T47D (cell line): ENCODE measurements at places on chromosomes 11 and 22.

DNA sequence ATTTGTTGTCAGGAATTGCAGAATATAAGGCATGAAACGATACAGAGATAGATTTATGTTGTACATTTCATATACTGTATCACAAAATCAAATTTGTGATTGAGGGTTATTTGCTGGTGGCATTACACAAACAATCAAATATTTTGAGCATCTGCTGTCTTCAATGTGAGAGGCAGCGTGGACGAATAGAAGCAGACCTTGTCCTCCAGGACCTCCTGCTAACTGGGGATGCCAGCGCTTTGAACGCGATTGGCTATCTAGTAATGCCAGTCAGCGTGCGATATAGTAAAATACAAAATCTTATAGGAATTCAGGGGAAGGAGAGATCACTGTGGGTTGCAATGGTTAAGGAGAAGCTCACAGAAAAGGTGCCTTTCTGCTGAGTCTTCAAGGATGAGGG is 631 bp upstream of the SNX19 start:
- DNase-seq, result no peak

DNA sequence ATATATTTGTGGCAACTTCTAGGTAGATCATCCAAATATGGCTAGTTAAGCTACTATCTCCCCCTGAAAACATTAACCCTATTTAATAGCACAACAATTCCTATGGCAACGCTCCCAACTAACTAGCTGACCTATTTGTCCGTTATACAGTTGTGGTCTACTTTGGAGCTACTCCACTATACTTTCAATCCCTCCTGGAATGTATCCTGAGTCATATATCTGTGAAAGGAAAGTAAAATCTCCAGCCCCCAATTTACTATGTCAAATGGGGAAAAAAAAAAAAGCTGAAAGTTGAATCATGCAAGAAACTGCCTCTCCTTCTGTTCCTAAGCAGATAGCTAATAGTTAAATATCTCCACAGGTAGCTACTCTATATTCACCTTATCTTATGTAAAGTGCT is 128.5 kb downstream of the CD44 start:
- no peak for DNase-seq

DNA sequence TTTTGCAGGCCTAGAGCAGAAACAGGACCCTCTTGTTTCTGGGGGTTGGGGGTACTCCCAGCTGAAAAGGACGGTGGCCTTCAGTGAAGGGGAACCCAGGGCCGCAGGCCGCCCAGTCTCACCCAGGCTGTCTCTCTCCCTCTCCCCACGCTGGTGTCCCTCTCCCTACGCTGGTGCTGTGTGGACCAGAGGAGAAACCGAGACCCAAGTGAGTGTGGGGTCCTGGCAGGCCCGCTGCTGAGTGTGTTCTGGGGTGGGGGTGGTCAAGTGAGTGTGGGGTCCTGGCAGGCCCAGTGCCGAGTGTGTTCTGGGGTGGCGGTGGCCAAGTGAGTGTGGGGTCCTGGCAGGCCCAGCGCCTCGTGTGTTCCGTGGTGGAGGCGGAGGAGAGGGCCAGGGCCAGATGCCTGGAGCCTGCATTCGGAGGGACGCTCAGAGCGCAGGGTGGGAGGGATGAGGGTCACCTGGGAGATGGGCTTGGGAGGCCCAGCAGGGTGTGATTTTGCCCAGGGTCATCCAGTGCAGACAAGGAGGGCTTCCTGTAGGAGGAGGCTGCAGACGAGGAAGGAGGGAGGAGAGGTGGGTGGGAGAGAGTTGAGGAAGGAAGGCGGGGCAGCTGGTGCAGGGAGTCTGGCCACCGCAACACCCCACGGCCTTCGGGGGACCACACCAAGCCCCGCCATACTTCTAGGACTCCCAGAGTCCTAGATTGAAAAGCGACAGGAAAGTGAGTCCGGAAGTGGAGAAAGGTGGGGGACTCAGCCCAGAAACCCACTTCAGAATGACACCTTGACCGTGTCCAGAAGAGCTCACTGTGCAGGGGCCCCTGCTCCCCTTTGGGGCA is 10.3 kb downstream of the TNNT3 start:
- DNase-seq, result no peak

DNA sequence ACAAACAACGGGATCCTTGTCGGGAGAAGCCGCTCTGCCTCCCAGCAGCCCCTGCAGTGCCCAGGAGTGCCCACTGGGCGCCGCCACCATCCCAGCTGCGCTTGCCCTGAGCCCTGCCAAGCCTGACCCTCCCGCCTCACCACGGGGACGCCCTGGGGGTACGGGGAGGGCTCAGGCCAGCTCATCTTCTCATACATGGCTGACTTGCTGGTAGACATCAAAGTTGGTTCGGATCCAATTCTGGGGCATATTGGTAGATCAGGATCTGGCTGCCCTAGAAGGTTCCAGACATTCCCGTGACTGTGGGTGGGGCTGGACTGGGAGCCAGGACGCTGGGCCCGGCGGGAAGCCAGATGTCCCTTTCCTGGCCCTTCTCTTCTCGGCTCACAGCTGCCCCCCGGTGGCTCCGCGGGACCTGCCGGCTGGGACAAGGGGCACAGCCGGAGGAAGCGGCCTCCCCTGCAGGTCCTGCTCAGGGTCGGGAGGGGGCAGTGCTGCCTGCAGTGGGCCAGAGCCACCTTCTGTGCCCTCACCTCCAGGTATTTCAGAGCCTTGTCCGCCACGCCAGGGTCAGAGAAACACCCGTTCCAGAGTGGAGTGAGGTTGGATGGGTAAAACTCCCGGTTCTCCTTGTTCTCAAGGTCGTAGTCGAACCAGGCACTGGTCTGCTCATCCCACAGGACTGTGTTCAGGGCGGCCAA is 10.6 kb upstream of the TREH start:
- DNase-seq, result peak; percentile 98

DNA sequence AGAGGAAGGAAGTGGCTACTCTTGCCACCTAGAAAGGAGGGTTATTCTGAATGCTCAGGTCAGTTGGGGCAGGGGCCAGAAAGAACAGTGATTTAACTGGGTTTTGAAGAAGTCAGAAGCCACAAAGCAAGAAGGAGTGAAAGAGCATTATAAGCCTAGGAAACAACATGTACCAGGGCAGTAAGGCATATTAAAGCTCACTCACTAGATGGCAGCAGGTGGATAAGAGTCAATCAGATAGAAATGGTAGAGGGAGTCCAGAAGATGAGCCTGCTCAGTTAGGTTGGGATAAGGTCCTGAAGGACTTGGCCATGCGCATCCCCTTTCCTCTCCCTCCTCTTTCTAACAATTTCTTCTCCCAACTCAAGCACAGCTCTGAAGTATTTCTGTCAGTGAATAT is 22.0 kb upstream of the PATE1 start:
- peak; percentile 46 for DNase-seq

DNA sequence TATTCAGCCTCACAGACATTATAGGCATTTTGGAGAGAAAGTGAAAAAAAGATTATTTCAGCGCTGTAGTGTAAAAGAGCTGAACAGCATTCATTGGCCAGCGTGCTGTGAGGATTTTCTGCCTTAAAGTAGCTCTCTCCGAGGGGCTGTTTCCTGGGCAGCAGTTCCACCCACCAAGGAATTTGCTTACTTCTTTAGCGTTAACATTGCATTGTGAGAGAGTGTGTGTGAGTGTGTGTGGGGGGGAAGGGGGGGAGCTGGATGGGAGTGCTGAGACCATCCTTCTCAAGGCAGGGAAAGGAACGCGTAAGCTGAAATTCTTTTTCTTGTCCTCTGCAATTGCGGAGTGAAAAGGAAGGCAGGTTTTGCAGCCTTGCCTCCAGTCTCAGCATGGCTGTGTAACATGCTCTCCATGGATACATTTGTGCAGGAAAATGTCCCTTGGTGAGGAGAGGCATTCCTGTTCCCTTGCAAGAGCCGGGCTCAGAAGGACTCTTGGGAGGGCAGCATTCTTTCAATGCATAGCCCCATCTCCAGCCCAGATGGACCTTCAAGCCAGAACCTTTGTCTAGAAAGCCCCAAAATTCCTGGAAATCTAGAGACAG is 159.9 kb upstream of the NAV2 start:
- no peak for DNase-seq

DNA sequence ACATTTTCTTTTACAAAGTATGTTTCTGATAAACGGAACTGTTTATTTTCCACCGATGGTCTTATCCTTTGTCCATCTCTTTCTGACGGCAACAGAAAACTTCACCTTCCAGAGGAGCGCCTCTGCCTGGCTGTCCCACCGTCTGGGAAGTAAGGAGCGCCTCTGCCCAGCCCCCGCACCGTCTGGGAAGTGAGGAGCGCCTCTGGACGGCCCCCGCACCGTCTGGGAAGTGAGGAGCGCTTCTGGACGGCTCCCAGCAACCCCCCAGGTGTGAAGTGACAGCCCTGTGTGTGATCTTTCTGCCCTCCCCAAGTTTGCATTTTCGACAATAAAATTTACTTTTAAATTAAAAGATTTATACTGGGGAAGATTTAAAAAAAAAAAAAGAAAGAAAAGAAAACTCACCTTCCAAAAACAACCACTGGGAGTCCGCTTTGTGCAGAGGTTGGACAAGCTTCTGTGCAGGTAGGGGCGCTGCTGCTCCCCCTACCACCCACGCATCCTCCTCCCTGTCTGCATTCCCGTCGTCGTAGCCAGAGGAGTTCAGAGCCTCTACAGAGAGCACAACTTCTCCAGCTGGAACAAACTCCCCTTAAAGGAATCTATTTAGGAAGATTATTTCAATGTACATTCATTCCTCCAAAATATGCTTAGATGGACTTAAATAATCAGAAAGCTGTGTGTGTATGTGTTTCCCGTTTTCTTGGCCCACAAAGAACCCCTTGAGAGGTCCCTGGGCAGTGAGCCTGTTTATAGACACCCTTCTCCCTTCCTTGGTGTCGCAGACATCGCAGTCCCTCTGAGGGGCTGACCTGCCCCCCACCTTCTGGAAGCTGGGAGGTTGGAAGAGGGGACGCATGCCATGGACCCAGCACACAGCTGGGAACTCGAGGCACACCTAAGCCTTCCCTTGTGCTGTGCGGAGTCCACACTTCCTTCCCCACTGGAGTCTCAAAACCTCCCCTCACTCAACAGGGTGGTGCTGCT is 849 bp upstream of the APOBEC3B start:
- DNase-seq, result peak; percentile 48

GRCh38 chr11:69925366-69926196 is 106.4 kb upstream of the FGF3 start:
- no peak for DNase-seq

GRCh38 chr11:44967930-44968496 is 17.3 kb upstream of the TP53I11 start:
- DNase-seq, result no peak

DNA sequence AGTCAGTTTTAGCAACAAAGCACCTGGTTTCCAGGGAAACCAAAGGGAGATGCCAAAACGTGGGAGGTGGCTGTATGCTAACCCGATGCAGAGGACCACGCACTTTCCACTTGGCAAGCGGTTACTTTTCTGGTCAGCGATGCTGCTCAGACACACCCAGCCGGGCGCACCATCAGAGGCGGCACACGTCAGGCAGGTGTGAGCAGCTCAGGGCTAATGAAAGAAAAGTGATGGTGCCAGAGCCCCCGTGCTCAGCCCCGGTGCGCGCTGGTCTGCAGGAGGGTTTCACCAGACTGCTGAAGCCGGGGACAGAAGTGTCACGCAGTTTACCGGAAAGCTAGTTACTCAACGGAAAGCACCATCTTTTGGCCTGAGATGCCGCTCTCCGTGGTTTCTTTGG is 5.7 kb downstream of the LTO1 start:
- no peak for DNase-seq

- DNase-seq, result no peak
Observed at GRCh38 chr22:32354360-32355351, 3.0 kb upstream of the RFPL3 start.

DNA sequence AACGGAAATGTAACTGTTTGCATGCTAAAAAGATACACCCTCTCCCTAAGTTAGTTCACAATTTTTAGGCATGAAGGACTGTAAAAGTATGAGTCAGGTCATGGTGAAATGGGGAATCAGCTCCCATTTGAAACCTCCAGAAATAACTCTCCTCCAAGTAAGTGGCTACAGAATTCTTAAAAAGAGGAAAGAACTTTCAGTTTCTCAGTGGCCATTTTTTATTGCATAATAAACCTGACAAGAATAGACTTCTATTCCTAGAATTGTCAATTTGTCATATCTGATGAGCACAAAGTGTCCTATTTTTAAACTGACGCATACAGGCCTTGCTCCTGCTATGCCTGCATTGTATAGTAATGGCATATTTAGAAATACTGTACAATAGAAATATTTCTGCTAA is 612.2 kb downstream of the CNTN5 start:
- no peak for DNase-seq

- no peak for DNase-seq
Observed at GRCh38 chr11:69211920-69212797, 56.4 kb downstream of the SMIM38 start.

DNA sequence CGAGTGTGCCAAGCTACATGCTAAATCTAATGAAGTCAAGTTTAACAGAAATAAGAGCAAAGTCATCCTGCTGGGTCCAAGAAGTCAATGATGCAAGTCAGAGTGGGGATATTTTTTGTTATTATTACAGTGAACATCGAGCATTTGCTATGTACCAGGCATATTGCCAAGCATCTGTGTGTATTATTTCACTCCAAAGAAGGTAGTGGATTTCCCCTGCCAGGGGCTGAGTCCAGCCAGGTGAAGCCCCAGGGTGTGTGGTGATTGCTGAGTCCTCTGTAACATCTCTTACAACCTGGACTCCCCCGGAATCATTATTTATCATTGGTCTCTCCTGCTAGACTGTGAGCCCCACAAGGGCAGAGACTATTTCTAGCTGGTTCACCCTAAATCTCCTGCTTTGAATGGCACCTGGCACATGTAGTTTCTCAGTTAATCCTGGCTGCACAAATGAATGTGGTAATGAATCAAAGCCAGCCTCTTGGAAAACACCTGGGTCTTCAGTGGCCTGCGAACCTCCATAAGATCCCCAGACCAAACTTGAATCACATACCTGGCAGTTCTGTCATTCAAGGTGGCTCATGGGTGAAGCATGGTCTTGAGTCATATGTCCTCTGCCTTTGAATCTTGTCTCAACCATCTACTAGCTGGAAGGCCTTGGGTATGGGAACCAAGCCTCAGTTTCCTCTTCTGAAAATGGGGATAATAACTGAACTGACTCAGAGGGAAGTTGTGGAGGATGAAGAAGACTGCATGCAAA is 549.2 kb downstream of the MIAT start:
- no peak for DNase-seq

DNA sequence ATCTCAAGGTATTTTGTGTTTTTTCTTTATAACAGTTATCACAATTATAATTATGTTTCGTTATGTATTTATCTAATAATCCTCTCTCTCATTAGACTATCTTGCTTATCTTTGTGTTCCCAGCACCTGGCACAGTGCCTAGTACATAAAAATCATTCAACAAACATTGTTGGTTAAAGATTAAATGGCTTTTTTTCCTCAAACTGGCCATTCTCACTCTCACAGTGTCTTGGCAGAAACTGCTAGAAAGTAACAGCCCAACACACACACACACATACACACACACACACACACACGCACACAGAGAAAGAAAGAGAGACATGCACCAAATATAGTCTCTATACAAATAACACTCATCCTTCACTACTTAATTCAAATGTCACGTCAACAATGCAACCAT is 36.8 kb downstream of the OR10A6 start:
- DNase-seq, result no peak

GRCh38 chr11:78424334-78425270 is 7.0 kb upstream of the GAB2 start:
- DNase-seq, result no peak

GRCh38 chr11:69316956-69317355 is 23.0 kb downstream of the MYEOV start:
- DNase-seq, result no peak

GRCh38 chr11:75562048-75562835 is at the start of gene SERPINH1:
TSS of gene SERPINH1 (plus strand) at chr11:75562253. CDS start at chr11:75566350, 4,097 bp downstream.
- DNase-seq, result peak; percentile 91
